ENCODE measurements at places on chromosomes 16 and 17.

DNA sequence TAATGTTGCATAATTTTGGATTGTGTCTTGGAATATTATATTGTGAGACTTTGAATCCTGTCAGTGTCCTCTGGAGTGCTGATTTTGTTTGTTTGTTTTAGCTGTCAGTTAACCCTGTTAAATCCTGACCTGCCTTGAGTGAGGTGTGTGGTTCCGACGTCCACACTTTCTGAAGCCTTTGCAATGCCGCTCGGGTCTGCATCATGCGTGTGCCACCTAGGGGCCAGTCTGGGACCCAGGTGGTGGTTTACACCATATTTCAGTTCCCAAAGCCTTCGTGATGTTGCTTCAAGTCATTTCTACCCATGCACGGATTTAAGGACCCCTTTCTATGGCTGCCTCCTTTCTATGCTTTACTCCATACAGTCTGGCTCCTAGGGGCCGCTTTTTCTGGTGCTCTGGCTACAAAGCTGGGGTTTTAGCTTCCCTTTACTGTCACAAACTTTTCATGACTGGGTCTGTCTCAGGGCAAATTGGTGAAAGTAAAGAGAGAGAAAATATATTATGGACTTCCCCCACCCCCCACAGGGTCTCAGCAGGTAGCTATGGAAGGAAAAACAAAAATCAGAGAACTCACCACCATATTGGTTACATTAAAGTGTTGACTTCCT, 11.4 kb upstream of the OR4D1 start:
- DNase-seq = peak; percentile 6

DNA sequence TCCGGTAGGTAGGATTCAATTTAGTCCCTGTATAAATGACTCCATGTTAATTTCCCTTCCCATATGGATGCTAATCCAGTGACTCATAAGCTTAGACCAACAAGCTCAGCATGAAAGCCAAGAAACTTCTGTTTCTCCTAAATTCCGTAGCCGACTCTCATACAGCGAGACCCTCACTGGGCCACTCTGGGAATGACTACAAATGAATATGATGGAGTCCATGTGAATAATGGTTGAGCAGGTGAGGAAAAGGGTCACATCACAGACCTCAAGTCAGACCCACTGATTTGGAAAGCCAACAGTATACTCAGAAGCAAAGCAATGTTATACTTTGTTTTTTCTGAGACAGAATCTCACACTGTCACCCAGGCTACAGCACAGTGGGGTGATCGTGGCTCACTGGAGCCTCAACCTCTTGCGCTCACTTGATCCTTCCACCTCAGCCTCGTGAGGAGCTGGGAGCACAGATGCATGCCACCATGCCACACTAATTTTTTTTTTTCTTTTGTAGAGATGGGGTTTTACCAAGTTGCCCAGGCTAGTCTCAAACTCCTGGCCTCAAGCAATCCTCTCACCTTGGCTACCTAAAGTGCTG, 14.6 kb downstream of the RSL1D1 start:
- DNase-seq = no peak

GRCh38 chr16:81831722-81832126, 52.6 kb downstream of the PLCG2 start:
- no peak for DNase-seq

DNA sequence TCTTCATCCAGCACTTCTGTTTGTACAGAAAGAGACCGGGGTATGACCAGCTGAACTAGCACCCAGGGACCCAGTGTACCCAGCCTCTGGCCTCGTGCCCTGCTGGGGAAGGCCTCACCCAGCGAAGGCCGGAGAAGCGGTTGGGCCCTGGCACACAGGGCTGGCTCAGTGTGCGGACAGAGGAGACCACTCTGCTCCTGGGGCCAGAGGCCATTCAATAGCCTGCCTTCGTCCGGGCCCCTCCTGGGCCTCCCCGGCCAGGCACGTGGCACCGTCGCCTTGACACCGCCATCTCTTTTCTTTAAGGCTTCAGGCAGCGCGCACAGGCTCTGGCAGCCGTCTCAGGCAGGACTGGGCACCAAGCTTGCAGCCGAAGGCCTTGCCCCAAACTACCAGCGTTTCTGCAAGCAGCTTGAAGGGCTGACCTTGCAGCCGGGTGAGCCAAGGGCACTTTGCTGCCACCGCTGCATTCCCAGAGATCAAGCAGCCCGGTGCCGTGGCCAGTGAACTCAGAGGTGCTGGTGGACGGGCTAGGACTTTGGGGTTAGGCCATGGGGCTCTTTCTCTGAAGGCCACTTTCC, 8.0 kb downstream of the TAX1BP3 start:
- no peak for DNase-seq

DNA sequence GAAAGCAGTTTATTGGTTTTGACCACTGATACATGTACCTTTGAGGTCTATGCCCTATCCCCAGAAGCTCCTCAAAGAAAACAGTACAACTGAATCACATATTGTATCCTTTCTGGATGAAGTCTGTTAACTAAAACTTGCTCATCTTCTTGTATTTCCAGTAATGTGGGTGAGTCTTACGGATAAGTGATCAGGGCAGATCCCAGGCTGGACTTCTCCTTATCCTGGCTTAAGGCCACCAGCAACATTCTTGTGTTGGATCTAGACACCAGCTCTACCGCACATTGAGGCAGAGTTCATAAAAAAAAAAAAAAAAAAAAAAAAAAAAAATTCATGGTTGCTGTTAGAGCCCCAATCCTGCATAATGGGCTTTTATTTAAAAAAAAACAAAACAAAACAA, 536.7 kb upstream of the HSBP1 start:
- no peak for DNase-seq

DNA sequence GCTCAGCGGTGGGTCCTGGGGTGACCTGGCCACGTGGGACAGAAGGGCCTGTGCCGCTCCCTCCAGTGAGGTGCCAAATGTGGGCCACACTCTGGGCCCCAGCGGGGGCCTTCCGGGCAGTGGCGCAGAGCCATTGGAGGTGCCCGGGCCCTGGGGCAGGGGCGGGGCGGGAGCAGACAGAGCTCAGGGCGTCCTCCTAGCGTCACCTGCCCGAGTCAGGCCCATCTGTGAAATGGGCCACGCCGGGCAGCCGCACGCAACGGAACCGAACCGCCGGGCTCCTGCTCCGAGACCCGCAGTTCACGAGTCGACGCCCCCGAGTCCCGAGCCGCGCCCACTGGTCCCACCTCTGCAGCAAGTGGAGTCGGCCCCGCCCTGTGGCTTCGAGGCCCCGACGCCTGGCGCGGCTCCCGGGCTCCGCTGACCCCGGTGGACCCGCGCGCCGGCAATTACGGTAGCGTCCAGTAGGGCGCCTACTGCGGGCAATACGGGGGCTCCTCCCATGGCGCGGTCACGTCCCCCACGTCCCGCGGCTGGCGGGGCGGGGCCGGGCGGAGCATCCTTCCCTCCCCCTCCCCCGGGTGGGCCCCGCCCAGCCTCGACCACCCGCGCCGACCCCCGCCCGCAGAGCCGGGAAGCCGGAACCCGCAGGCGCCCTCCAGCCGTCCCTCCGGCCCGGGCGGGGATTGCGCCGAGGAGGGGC, 1.9 kb downstream of the SLC16A3 start:
- DNase-seq = no peak

GRCh38 chr17:14429084-14429483, 128.2 kb downstream of the HS3ST3B1 start:
- no peak for DNase-seq

DNA sequence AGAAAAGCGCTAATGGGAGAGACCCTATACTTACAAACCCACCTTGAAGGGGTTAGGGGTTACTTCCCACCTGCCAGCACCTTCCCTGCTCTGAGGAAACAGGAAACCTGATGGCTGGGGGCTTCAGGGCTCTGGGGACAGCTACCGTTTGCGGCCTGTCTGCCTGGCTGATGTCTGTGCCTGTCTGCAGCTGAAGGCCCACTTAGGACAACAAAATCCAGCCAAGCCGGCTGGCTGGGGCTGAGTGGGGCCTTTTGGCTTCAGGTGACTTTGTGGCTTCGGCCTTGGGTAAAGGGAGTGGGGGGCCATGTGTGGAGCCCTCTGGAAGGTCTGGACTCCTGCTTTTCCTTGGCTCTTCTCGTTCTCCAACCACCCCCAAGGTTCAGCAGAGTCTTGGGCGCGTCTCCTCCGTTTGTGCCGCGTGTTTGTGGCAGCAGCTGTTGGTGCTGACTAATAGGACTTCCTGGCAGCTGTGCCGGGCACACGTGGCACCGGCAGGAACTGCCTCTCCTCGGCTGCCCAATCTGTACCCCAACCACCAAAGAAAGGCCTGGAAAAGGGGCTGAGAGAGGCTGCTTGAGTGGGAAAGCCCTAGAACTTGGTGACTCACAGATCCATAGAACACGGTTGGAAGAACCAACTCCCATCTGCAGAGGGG, 186.7 kb downstream of the MSI2 start:
- DNase-seq = no peak

GRCh38 chr17:50055426-50056216, at the start of gene ITGA3:
Gene ITGA3, plus strand, starts transcription at chr17:50056110. Its CDS starts 330 bp downstream, at chr17:50056440.
- peak; percentile 95 for DNase-seq

DNA sequence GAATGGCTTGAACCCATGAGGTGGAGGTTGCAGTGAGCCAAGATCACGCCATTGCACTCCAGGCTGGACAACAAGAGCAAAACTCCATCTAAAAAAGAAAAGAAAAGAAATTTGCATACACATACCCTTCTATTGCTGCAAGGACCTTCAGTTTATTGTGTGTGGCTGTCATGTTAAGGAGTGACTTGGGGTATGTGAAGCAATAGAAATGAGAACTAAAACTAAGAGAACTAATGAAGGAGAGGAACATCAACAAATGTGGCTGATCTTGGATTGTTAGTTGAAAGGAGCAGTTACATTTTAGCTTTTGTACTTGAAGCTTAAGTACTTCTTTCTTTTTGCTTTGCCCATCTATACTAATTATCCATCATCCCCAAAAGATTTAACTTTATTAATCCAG, 12.7 kb upstream of the NSRP1 start:
- no peak for DNase-seq

DNA sequence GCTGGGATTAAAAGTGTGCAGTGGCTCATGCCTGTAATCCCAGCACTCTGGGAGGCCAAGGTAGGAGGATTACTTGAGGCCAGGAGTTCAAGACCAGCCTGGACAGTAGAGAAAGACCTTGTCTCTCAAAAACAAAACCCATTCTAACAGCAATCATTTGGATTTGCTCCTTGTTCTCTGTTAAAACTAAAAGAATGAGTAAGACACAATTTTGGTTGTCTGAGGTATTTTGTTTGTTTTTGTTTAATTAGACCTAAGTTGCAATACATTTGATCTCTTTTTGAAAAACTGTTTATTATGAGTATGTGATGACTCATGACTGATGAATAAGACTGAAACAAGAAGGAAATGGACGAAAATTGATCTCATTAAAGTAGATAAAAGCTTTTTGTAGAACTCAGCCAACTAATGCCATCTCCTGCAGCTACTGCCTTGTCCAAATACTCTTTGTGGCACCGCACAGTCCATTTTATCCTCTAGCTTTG, 29.0 kb downstream of the GLG1 start:
- no peak for DNase-seq

- no peak for DNase-seq
Measured at GRCh38 chr16:14629612-14629918, 495 bp downstream of the PARN start.

GRCh38 chr16:86751076-86752030, 173.0 kb downstream of the FOXL1 start:
- DNase-seq = no peak

DNA sequence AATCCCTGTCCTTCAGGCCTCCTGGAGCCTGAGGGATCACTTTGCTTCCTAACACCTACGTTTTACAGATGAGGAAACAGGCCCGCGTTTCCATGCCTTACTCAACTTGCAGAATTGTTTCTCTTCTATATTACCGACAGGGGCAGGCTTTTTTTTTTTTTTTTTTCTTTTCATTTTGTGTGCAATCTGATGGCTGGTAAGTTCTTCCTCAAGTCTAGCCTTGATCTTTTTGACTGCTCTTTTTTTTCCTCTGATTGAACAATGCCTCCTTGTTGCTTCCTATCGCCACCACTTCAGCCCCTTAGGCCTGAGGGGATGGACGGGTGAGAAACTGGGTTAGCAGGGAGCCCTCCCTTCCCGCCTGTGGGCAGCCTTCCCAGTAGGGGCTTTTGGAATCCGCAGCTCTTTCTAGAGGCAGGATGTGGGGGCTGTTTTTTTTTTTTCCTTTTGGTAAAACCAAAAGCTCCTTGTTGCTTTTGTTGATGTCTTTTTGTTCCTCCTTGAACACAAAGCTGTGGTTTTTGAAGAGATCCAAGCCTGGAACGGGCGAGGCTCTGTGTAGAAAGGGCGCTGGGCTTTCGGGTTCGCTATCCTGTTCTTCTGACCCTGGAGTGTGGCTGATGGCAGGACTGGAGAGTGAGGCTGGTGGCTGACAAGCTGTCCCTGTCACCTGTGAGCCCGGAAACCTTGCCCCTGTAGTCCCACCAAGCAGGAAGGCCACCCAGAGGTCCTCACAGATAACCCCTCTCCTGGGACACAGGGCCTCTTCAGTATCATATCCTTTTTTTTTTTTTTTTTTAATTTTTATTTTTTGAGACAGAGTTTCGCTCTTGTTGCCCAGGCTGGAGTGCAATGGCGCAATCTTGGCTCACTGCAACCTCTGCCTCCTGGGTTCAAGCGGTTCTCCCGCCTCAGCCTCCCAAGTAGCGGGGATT, 14.0 kb downstream of the LASP1 start:
- no peak for DNase-seq

DNA sequence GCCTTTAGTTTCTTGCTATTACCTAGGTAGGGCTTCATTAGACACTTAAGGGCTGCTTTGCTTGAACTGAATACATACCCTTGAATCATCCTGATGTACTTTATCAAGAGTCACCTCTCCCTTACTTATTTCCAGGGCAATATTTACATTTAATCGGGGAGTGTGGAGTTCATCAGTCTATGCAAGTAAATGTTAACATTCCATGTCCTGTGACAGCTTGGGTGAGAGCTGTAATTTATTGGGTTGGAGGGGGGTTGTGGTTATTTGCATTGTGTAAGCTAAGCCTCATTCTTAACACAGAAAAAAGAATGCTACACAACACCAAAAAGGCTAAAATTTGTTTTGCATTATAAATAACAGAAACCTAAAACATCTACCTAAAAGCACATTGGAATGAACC, 16.7 kb downstream of the KCNJ16 start:
- no peak for DNase-seq

- peak; percentile 69 for DNase-seq
Measured at GRCh38 chr16:10509534-10510025, 70.8 kb downstream of the EMP2 start.

GRCh38 chr16:21033264-21033663, 117.4 kb downstream of the DNAH3 start:
- no peak for DNase-seq

GRCh38 chr16:87806261-87806640, 40.5 kb upstream of the KLHDC4 start:
- no peak for DNase-seq

DNA sequence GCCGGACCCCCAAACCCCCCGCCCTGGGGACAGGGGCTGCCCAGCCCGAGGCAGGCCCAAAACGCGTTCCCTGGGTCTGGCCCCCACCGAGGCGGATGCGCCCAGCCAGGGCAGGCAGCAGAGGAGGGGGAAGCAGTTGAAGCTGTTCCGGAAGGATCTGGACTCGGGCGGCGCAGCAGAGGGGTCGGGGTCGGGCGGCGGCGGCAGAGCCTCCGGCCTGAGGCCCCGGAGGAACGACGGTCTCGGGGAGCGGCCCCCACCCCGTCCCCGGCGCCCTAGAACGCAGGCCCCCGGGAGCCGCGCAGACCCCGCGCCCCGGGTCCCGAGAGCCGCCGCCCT, 22.9 kb upstream of the ZFPM1 start:
- no peak for DNase-seq

Data from NCI-H1436 (cell line).